ENCODE measurements at places on chromosomes 6 and 20.

GRCh38 chr6:8006208-8006607 lies 58.0 kb downstream of the BLOC1S5 start:
- no peak for DNase-seq

- no peak for DNase-seq
These were observed 15.4 kb downstream of the TMEM244 start for GRCh38 chr6:129845696-129846095.

DNA sequence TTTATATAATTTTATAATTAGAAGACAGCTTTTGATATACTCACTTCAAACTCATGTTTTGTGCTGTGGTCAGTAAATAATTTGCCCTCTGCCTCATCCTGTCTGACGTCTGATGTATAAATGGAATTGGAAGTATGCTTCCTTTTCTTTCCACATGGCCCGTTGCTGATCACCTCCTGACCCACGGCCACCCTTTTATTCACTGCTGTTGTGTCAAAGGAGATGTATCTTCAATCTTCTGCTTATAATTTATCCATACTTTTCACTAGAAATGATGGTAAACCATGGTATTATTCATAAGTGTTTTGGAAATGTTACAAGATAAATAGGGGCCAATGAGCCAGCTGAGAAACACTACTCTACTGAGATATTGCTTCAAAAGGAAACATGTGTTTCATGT lies 841.8 kb downstream of the PHF3 start:
- no peak for DNase-seq

GRCh38 chr6:141077355-141078333 lies 1055.1 kb upstream of the GJE1 start:
- DNase-seq = no peak

- DNase-seq = no peak
These were observed 253.4 kb downstream of the PHACTR1 start for GRCh38 chr6:12969966-12970365.

GRCh38 chr6:165611294-165611693 lies 51.7 kb downstream of the PDE10A start:
- DNase-seq = no peak

GRCh38 chr6:139257821-139258398 lies 33.9 kb downstream of the TXLNB start:
- DNase-seq = no peak

- DNase-seq = no peak
These were observed 3.9 kb upstream of the DSE start for GRCh38 chr6:116366740-116367275.

DNA sequence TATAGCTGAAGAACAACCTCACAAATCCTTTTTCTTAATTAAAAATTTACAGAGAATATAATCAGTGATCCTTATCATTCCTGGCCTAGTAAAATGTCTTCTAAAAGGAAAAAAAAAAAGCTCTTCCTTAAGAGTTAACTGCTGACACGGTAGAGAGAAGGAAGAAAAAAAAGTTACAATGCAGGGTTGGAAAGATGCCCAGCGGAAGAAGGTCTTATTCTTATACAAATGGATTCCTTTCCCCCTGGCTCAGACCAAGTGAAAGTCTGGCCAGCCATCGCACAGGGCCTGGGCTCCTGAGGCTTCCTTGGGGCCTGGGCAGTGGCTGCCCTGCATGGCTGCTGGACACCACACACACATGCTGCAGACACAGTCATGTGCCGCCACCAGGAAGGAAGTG lies 688.6 kb downstream of the TENT5A start:
- no peak for DNase-seq

DNA sequence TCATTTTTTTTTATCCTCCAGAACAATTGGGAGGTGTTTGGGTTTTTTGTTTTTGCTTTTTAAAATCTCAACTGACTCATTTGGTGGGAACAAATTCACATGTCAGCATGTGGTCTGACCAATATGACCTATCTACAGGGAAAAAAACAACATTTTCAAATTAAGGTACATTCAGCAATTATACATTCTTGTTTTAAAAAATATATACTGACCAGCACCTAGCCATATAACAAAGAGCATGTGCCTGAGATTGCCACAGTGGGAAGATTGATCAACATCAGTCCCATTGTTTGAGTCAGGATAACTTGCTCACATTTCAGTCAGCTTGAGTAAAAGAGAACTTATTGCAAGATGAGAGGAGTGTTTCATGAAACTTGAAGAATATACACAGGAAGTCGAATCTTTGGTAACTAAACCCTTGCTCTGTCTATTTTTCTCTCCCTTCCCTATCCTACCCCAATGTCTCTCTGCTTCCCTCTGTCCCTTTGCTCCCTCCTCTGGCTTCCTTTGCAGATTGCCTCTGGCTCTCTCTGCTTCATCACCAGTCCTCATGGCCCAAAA lies 163.2 kb upstream of the TAB2 start:
- no peak for DNase-seq

GRCh38 chr6:42088101-42088591 lies 37.8 kb downstream of the TAF8 start:
- DNase-seq = no peak

GRCh38 chr20:17611540-17612286 lies 41.8 kb downstream of the DSTN start:
- DNase-seq = no peak

DNA sequence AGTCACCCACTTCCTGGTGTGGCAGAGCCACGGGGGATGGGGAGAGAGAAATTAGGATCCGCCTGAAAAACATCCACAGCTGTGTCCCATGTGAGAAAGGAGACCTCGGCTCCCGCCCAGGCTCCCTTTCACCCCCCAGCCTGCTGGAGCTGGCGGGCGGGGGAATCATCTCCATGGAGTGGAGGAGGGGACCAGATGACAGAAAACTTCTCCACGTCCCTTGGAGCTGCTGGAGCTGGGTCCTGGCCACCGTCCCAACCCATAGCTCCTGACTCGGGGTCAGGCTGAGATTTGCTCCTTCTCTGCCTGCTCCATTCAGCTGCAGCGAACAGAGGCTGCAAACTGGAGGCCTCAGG lies 113.8 kb downstream of the CEBPB start:
- no peak for DNase-seq

GRCh38 chr20:40390654-40391053 lies 298.4 kb downstream of the MAFB start:
- DNase-seq = no peak

DNA sequence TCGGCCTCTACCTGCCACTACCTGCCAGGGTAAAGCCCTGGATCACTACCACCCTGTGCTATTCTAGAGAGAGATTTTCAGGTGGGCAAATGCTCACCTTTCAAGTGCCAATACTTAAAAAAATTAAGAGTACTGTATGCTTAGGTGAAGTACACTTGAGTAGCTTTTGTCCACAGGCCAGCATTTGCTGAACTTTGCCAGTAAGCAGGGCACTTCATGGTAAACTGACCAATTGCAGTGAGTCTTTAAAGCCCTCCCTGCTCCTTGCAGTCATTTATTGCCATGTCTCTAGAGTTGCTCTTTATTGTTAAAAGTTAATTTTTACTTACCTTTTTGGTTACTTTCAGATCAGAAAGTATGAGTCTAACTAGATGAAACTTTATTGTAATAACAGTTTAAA lies 58.5 kb downstream of the PLAGL1 start:
- no peak for DNase-seq

DNA sequence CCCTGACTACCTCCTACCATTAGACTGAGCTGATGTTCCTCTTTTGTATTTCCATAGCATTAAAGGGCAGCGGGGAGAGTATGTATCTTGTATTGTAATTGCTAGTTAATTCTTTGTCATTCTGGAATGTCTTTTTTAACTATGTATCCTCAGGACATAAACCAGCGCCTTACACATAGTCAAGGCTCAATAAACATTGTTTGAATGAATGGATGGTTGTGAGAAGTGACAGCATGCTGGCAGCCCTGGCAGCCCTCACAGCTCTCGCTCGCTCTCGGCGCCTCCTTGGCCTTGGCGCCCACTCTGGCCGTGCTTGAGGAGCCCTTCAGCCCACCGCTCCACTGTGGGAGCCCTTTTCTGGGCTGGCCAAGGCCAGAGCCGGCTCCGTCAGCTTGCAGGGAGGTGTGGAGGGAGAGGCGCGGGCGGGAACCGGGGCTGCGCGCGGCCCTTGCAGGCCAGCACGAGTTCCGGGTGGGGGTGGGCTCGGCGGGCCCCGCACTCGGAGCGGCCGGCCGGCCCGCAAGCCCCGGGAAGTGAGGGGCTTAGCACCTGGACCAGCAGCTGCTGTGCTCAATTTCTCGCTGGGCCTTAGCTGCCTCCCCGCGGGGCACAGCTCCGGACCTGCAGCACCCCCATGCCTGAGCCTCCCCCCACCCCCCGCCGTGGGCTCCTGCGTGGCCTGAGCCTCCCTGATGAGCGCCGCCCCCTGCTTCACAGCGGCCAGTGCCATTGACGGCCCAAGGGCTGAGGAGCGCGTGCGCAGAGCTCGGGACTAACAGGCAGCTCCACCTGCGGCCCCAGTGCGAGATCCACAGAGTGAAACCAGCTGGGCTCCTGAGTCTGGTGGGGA lies 93.1 kb downstream of the RNF182 start:
- no peak for DNase-seq

GRCh38 chr20:36465109-36466080 lies 75.9 kb upstream of the MYL9 start:
- DNase-seq = no peak

- DNase-seq = no peak
These were observed 49.4 kb downstream of the ANKRD60 start for GRCh38 chr20:58179083-58179431.

GRCh38 chr6:159676890-159677505 lies 16.0 kb downstream of the SOD2 start:
- DNase-seq = no peak

- DNase-seq = no peak
These were observed 57.4 kb downstream of the IYD start for GRCh38 chr6:150426198-150426597.

DNA sequence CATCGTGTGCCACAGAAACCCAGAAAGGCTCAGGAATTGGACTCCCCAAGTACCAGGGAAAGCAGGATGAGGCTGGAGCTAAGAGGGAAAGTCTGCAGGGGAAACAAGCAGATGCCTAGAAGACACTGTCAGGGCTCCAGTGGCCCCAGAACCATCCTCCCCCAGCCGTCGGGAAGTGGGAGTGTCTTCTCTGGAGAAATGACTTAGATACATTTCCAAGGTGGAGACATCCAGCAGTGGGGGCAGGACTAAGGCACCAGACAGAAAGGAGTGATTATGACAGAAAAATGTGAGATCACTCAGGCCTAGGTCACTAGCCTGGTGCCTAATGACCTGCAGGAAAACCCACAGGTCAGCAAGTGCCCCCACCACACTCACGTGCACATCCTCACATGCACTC lies 36.0 kb upstream of the VSX1 start:
- DNase-seq = no peak

- no peak for DNase-seq
These were observed 258.7 kb downstream of the LRFN2 start for GRCh38 chr6:40328386-40328985.

- DNase-seq = no peak
These were observed 313.1 kb downstream of the TRDN start for GRCh38 chr6:123323452-123324329.

DNA sequence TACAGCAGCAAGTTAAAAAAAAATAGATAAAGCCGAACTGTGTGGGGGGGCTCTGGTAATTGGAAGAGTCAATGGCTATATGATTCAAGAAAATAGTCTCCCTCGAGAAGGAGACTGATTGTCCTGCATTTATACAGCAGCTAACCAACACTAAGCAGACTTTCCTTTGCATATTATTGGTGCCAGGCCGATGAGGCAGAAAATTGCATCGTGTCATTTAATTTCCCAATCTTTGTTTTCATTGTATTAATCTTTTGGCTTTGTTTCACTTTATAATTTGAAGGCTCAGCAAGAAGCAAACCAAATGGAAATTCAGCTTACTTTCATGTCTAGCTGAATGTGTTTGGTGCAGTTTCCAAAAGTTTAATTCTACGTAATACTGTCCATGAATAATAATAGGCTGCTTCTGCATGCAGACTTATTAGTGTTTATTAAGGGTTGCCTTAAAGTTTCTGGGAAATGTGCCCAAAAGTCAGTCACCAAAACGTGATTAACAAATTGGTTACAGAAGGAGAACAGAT lies 258.5 kb downstream of the HACE1 start:
- no peak for DNase-seq

- DNase-seq = no peak
These were observed 262.2 kb upstream of the TAB2 start for GRCh38 chr6:149055195-149055899.

DNA sequence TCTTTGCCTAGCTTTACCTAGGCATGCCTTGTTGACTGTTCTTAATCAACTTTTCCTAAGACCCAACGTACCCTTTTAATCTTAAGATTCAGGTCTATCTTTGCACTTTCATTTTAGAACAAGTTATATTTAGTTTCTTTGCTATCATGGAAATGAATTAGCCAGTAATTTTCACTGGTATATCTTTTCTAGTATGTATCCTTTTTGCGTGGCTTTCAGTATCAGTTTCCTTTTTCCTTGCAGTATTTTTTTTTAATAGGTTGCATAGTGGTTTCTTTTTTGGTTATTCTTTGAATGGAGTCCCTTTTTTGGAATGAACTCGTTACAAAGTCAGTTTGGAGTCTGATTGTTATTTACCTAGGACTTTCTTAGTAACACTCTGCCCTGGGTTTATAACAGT lies 7.3 kb downstream of the ANKEF1 start:
- DNase-seq = no peak

DNA sequence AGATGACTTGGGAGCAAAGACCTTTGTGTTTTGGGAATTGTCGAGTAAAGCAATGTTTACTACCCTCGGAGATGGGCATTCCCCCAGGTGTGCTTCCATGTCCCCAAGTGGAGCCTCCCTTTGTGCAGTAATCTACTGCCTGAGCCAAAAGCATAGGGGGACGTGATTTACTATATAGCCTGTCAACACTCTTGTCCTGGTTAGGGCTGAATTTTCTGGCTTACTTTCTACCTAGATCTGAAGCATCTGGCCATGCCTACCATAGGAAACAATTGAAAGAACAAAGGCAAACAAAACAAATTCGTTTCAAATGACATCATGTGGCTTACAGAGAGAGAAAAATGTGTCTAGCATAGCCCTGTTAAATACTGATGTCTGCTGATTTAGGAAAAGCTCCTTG lies 350.6 kb downstream of the SAMD5 start:
- no peak for DNase-seq

GRCh38 chr6:397604-398003 lies 6.1 kb downstream of the IRF4 start:
- no peak for DNase-seq

GRCh38 chr6:163311830-163312229 lies 102.7 kb upstream of the QKI start:
- DNase-seq = no peak

GRCh38 chr6:24205020-24205492 lies 79.0 kb downstream of the NRSN1 start:
- DNase-seq = no peak

DNA sequence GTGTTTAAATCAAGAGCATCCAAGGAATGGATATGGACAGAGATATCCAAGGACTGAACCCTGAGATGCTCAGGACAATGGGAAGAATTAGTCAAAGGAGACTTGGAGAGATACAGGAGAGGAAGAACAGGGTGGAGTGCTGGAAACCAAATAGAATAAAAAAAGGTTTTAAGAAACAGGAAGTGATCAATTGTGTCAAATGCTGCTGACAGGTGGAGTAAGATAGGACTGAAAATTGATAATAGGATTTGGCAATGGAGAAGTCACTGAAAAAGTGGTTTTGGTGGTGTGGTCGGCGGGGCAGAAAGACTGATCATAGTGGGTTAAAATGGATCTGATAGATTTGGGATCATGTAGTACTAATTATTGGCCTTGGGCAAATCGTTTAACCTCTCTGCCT lies 37.9 kb upstream of the PNRC1 start:
- DNase-seq = no peak

- no peak for DNase-seq
These were observed 194.1 kb downstream of the RIMS1 start for GRCh38 chr6:72080260-72080941.

Data from stimulated activated CD4-positive, alpha-beta T cell treated with anti-CD3 and anti-CD28 coated beads, Interleukin-1b, Interleukin-23, amount 100 ng/mL, for 1 hour (primary cell).